ENCODE measurements at places on chromosomes 5 and 9. TPM values are rescaled to one million over a fixed set of nuclear protein-coding genes. Genes with fewer than 3 reads are reported as not detected.

The GDA gene
- total RNA-seq = 2.7 TPM

The RNF14 gene
- 21.0 TPM for total RNA-seq

The FLT4 gene
- 13.9 TPM for total RNA-seq

The GNAQ gene
- 87.9 TPM for total RNA-seq

The PCDHA6 gene
- total RNA-seq = 2.8 TPM

The TESK1 gene
- 5.2 TPM for total RNA-seq

The LCN10 gene
- not detected for total RNA-seq

The EGR1 gene
- total RNA-seq = 31.3 TPM

The REXO4 gene
- 24.9 TPM for total RNA-seq

The SPINK4 gene
- not detected for total RNA-seq

The GBGT1 gene
- 3.0 TPM for total RNA-seq

The ELAVL2 gene
- total RNA-seq = 21.1 TPM

The HNRNPH1 gene
- total RNA-seq = 1,138 TPM

The FUT7 gene
- total RNA-seq = not detected

The PCDHB2 gene
- total RNA-seq = 34.2 TPM

The HAPLN1 gene
- total RNA-seq = 2.3 TPM

The DEPDC1B gene
- 142 TPM for total RNA-seq

The EIF4E1B gene
- 0.68 TPM for total RNA-seq

The KIF4B gene
- not detected for total RNA-seq

The PTBP3 gene
- total RNA-seq = 85.3 TPM

The TAF11L10 gene
- total RNA-seq = not detected

The GDF9 gene
- total RNA-seq = 0.46 TPM

The NTRK2 gene
- 0.02 TPM for total RNA-seq

The SLC23A1 gene
- not detected for total RNA-seq

The PCDHGA11 gene
- 13.3 TPM for total RNA-seq

The IL33 gene
- total RNA-seq = not detected

Data from neural progenitor cell (in vitro differentiated cells).